Activated CD4-positive, alpha-beta T cell treated with anti-CD3 and anti-CD28 coated beads for 36 hours (primary cell): ENCODE measurements at places on chromosomes 1 and 21. TPM values are rescaled to one million over a fixed set of nuclear protein-coding genes. Genes with fewer than 3 reads are reported as not detected.

Gene ITSN1
- 5.7 TPM for total RNA-seq

Gene AKNAD1
- total RNA-seq = not detected

Gene NEGR1
- not detected for total RNA-seq

Gene FMO5
- total RNA-seq = 0.53 TPM

Gene APCS
- total RNA-seq = not detected

Gene RIPK4
- total RNA-seq = 0.56 TPM

Gene LIPI
- not detected for total RNA-seq

Gene LEPR
- 2.7 TPM for total RNA-seq

Gene CNIH4
- total RNA-seq = 49.6 TPM

Gene ASPM
- total RNA-seq = 47.8 TPM

Gene RYR2
- 0.05 TPM for total RNA-seq

Gene TNNI3K
- 0.37 TPM for total RNA-seq

Gene NUP210L
- 0.05 TPM for total RNA-seq

Gene ARHGEF16
- total RNA-seq = not detected

Gene SERTAD4
- total RNA-seq = not detected

DNA sequence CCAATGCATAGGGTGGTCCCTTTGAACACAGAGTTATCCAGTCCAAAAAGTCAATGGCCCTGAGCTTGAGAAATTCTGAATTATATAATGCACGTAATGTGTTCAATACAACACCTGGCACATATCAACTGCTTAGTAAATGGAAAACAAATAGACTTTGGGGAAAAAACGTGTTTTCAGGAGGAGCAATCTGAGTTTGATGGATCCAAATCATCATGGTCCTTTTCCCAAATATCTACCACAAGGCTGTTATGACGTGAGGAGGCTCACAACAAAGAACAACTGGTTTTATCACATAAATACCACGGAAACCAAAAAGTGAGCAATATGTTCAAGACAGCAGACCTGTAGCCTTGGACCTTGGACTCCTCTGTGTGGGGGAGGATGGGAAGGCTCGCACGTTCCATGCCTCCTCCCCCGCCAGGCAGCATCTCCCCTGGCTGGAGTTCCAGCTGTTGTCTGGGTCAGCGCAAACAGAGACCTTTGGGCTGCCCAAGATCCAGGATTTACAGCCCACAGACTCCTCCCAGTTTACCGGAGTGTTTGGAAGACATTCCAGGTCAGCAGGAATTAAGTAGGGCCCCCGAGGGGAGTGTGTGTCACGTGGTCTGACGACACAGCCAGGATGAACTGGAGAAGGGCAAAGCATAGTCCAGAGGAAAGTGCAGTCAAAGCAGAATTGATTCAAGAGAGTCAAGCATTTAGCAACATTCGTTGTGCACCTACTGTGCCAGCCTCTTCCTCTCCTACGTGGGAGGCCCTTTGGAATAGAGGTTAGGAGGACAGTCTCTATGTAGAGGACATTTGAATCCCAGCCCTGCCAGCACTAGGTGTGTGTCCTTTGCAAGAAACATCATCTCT is 32.2 kb upstream of the MED18 start:
- no peak for DNase-seq

DNA sequence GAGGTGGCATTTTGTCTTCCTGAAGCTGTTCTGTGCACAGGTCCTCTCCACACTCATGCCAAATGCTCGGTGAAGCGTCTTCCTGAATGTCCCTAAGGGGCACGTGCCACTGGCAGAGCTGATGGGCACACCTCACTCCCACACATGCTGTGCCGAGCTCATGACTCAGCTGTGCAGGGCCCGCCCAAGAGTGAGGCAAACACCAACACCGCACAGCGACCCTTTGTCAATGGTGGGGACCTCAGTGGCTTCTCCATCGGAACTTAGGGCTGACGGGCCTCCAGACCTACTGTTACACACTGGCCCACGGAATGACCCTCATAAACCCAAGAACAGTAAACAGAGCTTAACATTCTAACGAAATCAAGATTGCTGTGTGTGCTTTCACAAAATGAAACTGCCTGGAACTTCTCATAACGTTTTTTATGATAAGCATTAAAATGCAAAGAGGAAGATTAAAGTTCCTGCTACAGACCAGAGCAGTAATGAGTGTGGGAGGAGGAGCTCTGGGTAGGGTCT is 89.3 kb downstream of the SIM2 start:
- DNase-seq = no peak

- DNase-seq = peak; percentile 28
These were observed 923 bp upstream of the IFNGR2 start for GRCh38 chr21:33402001-33402979.

GRCh38 chr1:54763816-54764132 is 549 bp downstream of the PARS2 start:
- peak; percentile 52 for DNase-seq

- DNase-seq = peak; percentile 89
These were observed 98.9 kb upstream of the BACE2 start for GRCh38 chr21:41068967-41069642.

DNA sequence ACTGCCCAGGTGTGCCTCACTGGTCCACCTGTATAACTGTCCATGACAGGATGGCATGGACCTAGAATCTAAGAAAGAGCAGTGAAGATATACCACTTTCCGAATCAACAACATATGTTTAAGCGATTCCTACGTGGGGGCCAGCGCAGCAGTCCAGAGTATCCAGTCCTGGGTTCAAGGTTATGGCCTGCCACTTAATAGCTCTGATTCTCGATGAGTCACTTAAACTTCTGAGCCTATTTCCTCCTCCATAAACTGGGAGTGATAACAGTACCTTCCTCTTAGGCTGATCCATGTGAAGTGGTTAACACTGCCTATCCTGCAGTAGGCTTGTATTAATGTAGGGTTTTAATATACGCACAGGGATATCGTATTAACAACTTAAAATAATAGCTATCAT is 2.8 kb downstream of the STPG1 start:
- DNase-seq = no peak

DNA sequence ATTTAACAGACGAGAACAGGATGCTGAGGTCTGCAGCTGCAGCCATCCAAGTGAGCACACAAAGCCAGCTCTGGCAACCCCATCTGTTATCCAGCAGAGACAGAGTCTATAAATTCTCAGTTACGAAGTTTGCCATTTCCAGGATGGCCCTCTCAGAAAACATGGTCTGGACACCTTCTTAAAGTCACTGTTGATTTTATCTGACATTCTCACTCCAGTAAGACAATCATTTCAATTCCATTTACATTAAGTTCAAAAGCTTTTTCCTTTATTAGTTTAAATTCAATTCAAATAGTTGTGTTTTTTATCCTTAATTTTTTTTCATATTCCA is 125.5 kb downstream of the DMRTB1 start:
- DNase-seq = no peak

- peak; percentile 14 for DNase-seq
These were observed 18.9 kb upstream of the TUT4 start for GRCh38 chr1:52571783-52572182.

DNA sequence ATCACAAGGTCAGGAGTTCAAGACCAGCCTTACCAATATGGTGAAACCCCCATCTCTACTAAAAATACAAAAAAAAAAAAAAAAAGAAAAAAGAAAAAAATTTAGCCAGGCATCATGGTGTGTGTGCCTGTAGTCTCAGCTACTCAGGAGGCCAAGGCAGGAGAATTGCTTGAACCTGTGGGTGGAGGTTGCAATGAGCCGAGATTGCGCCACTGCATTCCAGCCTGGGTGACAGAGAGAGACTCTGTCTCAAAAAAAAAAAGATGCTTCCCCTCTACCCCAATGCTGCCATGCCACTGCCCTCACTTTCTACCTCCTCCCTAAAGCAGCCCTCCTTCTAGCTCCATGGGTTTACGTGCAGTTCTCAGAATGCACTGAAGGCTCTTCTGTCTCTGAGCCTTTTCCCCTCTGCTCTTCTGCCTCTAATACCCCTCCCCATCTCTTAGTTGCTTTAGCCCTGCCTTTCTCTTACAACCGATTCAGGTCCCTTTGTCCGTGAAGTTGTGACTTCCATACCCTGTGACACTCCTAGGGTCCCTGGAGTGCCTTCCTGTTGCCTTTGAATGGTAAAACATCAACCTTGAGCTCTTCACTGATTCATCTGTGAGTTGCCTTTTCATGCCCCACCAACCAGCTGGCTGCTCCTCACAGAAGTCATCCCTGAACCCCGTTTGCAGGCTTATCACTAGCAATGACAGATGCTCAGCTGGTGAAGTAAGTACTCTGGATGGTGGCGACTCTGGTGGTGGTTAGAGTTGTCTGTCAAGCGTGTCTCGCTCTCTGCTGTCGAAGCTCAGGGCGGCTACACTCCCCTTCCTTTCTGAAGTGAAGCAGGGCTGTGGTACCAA is 234.9 kb downstream of the RHOU start:
- DNase-seq = no peak

- peak; percentile 51 for DNase-seq
These were observed 914 bp upstream of the ADGRB2 start for GRCh38 chr1:31765041-31765467.

- no peak for DNase-seq
These were observed 25.7 kb downstream of the JMJD4 start for GRCh38 chr1:227709451-227709850.

- DNase-seq = peak; percentile 44
These were observed 590 bp downstream of the CNN3 start for GRCh38 chr1:94926126-94926914.

DNA sequence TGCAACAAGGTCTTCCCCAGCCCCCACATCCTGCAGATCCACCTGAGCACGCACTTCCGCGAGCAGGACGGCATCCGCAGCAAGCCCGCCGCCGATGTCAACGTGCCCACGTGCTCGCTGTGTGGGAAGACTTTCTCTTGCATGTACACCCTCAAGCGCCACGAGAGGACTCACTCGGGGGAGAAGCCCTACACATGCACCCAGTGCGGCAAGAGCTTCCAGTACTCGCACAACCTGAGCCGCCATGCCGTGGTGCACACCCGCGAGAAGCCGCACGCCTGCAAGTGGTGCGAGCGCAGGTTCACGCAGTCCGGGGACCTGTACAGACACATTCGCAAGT is 3.8 kb downstream of the ZBTB18 start:
- no peak for DNase-seq

DNA sequence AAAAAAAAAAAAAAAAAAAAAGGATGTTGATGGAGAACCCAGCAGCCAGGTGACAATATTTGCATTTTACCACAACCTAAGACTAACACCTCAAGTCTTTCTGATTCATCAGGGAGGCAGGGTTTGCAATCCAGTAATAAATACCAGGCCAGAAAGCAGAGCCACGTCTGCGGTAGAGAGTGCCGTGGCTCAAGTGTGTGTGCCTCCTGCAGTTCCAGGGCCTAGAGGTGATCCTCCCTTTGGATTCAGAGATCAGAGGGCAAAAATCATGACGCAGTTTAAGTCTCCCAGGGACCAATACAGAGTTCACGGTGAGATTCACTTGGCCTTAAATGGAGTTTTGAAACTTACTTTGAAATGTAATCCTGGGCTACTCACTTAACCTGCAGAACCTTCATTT is 34.9 kb downstream of the TMCO4 start:
- peak; percentile 47 for DNase-seq

DNA sequence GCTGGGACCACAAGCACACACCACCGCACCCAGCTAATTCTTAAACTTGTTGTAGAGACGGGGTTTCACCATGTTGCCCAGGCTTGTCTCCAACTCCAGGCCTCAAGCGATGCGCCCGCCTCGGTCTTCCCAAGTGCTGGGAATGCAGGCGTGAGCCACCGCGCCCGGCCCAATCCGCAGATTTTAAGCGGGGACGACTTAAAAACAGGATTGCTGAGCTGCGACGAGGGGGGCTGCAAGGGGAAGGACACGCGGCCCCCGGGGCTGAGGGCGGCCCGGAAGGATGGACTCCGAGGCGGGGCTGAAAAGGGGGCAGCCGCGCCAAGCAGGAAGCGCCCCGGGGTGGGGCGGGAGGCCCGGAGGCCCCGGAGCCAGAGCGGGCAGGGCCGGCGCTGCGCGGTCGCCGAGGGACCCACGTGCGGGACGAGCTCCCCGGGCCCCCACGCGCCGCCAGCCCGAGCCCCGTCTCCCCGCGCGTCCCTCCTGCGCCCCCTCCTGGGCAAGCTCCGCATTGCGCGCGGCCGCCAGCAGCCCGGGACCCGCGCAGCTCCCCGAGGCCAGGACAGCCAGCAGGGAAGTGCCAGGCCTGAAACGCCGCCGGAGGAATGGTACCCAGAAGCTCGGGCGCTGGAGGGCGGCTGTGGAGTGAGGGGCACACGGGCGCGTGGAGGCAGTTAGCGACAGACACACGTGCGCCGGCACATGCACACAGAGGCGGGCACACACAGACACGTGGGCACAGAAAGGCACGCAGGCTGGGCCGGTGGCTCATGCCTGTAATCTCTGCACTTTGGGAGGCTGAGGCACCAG is 5.5 kb upstream of the PRKCZ start:
- DNase-seq = peak; percentile 88

- DNase-seq = no peak
These were observed 7.2 kb upstream of the WARS2 start for GRCh38 chr1:119147661-119148090.

GRCh38 chr1:162690672-162691434 is 58.6 kb downstream of the DDR2 start:
- DNase-seq = peak; percentile 23

GRCh38 chr1:49298304-49298703 is 521.6 kb upstream of the BEND5 start:
- DNase-seq = no peak

DNA sequence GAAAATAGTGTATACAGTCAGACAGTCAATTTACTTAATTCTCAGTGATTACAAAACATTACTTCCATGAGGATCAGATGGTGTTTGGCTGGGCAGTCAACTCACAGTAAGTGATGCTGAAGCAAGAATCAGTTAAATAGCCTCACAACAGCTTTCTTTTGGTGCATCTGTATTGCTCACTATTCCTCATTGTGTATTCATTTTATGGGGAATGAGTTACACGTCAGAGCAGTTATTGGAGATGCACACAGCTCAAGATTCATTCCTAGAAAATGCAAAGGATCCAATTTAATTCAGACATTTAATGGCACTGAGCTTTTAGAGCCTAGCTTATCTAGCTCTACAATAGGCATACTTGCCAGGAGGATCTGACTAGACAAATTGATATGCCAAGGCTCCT is 150.6 kb downstream of the HS2ST1 start:
- no peak for DNase-seq

GRCh38 chr1:158819461-158820443 is 11.4 kb upstream of the MNDA start:
- peak; percentile 21 for DNase-seq

- DNase-seq = no peak
These were observed 21.6 kb downstream of the ROR1 start for GRCh38 chr1:63795455-63795854.

DNA sequence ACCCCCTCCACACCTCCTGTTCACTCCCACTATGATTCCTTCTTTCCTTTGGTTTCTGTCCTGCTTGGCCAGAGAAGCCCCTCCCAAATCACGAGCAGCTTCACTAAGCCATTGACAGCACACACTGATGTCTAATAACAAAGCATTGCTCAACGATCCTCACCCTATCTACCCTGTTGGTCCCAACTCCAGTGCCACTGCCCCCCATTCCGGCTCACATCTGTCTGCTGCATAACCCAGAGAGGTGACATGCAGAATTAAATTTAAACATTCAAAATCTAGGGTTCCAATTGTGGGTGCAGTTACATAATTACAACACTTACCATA is 236.9 kb downstream of the TTLL7 start:
- no peak for DNase-seq

- DNase-seq = no peak
These were observed 104.2 kb upstream of the SOX13 start for GRCh38 chr1:203968761-203969160.
